ENCODE measurements at places on chromosomes 1 and 21.

DNA sequence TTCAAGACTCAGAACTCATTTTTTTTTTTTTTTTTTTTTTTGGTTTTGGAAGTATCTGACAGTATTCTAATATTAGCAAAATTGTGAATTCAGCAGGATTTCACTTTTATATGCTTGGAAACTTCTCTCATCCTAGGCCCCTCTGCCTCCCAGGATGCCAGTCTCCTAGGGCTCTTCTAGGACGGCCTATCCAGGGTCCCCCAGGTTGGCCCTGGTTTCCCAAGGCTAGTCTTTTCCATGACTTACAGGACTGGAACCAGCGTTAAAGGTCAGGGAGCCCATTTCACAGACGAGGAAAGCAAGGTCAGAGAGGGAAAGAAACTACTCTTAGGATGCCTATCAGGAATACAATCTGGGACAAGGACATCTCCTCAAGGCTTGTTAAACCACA is 412.5 kb downstream of the PTPRU start:
- no peak for DNase-seq

- DNase-seq: no peak
These were observed 158.3 kb downstream of the TOMM20 start for GRCh38 chr1:234970401-234970730.

DNA sequence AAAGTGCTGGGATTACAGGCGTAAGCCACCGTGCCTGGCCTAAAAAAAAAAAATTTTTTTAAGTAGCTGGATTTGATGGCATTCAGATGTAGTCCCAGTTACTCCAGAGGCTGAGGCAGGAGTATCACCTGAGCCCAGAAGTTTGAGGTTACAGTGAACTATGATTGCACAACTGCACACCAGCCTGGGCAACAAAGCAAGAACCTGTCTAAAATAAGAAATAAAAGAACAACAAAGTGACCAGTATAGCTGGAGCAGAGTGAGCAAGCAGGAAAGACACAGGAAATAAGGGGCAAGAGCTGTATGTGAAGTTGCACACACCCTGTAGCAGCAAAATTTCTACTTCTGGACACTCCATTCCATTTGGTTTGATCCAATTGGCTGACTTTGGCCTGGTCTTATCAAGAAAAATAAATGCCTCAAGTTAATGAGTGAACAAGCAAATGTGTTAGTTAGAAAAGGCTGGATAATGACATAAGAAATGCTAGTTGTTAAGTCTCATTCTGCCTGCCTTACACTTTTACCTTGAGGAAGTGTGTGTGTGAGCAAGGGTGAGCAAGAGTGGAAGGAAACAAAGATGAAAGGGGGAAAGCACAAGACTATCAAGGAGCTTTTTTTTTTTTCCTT is 7.9 kb downstream of the ATP5IF1 start:
- DNase-seq: no peak

GRCh38 chr1:63960326-63960725 is 186.5 kb downstream of the ROR1 start:
- no peak for DNase-seq

- DNase-seq: no peak
These were observed 25.6 kb downstream of the AK2 start for GRCh38 chr1:33010932-33011731.

- no peak for DNase-seq
These were observed 44.9 kb upstream of the HIVEP3 start for GRCh38 chr1:41963636-41964035.

DNA sequence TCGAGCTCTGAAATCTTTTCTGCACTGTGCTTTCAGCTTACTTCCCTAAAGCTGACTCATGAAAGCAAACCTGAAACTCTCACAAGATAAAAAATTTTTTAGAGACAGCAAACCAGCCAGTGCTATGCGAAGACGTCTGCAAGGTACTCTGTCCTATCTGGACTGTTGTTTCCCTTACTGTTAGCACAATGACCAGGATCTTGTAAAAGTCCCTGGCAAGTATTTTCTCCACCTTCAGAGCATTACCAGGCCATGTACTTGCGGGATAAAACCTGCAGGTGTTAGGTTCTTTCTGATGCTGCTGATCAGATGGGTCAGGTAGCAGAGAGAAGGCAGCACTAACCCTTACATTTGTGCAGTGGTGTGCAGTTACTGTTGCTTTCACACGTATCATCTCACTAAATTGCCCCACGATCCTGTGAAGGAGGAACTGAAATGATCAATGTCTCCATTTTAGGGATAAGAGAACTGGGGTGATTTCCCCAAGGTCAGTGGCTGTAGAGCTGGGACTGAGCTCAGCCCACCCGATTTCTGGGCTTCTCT is 56.6 kb downstream of the PLXNA2 start:
- no peak for DNase-seq

GRCh38 chr1:50860256-50860655 is 99.8 kb downstream of the FAF1 start:
- no peak for DNase-seq

DNA sequence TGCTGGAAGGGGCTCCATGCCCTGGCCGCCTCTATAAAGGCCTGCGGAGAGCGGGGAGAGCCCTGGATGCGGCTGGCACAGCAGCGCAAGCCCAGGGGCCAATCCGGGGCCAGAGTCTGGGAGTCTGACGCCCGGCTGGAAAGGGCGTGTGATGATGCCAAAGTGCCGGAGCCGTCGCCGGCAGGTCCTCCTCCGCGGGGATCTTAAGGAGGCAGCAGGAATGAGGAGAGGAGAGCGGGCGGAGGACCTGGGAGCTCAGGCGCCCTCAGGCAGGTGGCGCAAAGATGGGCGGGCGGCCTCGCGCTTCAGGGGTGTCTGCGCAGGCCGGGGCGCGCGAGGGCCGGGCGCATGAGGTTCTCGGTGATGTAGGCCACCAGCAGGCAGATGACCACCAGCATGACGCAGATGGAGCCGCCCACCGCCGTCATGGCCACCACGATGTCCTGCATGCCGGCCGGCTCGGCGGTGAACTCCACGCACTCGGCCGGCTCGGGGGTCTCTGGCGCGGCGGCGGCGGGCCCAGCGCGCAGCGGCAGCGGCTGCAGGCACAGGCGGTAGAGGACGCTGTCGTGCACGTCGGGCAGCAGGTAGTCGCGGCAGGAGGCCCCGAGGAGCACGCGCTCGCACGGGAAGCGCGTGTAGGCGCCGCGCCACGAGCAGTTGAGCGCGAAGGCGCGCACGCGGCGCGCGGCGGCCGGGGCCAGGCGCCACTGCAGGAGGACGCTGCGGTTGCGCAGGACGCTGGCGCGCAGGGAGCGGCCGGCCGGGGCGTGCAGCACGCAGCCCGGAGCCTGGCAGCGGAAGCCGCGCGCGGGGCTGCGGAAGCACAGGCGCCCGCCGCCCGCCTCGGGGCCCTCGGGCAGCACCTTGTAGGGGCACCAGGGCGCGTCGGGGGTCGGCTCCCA is 653 bp downstream of the FNDC10 start:
- DNase-seq: peak; percentile 23

- peak; percentile 13 for DNase-seq
These were observed 4.0 kb upstream of the FTCD start for GRCh38 chr21:46159390-46159789.
